Adrenal gland (tissue), 19 donors: ENCODE measurements at places on chromosomes 5 and 9. TPM values are rescaled to one million over a fixed set of nuclear protein-coding genes. Genes with fewer than 3 reads are reported as not detected.

DNA sequence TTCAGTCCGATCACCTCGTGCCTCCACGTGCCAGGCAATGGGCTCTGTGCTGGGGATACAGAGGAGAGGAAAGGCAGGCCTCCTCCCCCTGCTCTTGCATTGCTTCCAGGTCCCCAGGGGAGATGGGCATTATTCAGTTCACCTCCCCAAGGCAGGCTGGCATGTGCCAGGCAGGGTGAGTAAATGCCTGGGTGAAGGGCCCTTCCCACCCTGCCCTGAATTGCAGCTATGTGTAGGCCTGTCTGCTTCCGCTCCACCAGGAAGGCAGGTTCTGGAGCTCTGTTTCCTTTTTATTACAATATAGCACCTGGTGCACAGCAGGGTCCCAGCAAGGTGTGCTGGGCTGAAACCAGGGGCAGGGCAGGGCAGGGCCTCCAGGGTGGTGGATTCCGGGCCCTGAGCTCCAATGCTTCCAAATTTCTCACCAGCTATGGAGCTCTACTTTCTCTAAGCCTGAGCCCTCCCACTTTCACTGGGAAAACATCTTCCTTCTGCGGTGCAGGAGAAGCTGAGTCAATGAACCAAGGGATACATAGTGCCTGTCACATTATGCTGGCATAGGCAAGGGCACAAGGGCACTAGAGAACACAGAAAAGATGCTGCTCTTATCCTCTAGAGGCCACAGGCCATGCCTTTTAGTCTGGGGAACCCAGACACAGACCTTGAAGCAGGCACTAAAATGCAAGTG is 42.0 kb downstream of the SHB start:
- DNase-seq, result no peak

DNA sequence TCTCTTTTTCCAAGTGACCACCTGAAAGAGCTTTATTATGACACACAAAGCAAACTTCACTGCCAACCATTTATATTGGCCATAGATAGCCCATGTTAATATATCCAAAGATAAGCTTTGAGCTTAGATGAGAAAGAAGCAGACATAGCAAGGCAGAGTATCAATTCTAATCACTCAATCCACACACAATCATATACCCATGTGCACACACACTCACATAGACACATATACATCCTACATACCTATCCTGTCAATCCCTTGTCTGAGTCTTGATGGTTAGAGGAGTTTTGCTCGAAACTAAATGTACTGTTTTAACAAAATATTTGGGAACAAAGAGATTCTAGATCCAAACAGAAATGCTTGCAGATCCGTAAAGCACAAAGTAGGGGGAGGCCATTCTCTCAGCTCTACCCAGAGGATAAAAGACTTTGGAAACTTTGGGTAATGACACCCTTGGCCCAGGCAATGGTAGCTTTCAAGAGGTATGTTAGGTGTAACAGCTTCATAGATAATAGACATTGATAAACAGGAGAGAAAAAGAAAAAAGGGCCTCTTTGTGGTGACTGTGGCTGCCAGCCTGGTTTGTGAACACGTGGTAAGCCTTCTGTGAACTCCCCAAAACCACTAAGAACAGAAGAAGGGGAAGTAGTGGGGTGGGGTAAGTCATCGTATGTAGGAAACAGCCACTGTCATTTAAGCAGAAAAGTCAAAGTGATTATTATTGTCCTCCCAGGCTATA is 121.6 kb downstream of the TLR4 start:
- DNase-seq, result no peak

DNA sequence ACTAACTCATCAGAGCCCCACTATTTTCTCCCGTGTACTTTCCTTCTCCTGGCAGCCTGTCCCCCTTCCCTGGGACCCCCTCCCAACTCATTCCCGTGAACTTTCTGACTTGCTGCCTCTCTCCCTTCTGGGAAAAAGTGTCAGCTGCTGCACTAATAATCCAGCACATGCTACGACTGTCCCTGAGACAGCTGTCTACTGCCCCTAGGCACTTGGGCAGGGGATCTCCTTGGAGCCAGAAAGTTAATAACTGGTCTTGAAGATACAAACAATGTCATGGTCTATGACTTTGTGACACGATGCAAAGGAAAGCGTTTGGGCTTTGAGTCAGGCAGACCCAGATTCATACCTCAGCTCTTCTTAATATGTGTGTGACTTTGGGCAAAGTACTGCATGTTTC is 10.1 kb upstream of the RNF183 start:
- DNase-seq, result no peak

DNA sequence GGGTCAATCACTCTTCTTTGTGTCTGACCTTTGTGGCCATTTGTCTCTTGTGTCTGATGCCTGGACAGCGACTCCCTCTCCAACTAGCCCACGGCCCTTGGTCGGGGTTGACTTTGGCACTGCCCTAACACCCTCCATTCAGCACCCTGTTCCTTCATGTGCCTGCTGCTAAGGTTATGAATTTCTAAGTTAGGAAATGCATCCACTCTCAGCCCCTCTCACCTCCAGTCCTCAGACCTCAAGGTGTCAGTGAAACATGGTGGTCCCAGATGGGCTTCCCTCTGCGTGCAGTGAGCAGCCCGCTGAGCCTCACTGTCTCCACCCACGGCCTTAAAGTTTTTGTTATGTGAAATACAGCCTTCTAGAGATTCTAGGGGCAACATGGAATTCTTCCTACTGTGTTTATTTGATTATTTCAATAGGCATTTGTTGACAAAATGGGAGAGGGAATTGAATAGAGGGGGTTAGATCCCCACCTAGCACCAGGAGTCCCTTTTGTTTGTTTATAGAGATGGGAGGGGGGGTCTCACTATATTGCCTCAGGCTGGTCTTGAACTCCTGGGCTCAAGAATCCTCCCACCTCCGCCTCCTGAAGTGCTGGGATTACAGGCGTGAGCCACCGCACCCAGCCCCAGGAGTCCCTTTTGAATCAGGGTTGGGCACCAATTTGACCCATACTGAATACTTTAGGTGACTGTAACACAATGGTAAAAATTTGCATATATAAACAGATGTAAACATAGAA is 1.6 kb upstream of the GLIPR2 start:
- DNase-seq, result no peak

DNA sequence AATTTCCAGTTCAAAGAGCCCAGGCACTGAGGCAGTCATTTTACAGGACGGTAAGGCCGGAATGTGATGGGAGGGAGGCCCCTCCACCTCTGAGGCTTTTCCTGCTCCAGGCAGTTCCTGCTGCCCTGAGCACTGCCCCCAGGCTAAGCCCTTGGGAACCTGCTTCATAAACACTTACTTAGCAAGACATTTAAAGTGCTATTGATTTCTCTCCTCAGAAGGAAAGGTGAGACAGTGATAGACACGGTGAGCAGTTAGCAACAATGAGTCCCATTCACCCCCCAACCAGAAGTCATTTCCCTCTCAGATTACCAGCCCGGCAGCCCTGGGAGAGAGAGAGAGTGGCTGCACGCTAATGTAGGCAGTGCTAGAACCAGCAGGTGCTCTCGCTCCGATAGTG is 462.5 kb downstream of the SPOCK1 start:
- DNase-seq, result no peak

DNA sequence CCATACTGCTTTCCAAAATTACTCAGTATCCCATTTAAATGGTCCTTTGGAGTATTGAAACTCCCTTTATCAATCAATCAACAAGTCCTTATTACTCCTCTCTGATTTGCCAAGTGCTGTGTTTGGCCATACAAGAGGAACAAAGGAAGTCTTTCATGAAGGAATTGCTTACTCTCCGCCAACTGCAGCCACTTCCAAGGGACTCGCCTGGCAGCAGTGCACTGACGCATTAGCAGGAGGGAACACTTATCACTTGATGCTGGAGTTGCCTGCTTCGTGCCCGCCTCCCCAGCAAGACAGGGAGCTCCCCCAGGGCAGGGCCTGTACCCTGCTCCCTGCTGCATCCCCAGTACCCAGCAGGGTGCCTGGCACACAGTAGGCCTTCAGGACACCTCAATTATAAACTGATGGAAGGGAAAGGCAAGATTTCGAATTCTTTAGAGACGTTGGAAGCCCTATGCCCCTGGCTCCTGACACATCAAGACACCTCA is 97.9 kb downstream of the CRB2 start:
- no peak for DNase-seq

DNA sequence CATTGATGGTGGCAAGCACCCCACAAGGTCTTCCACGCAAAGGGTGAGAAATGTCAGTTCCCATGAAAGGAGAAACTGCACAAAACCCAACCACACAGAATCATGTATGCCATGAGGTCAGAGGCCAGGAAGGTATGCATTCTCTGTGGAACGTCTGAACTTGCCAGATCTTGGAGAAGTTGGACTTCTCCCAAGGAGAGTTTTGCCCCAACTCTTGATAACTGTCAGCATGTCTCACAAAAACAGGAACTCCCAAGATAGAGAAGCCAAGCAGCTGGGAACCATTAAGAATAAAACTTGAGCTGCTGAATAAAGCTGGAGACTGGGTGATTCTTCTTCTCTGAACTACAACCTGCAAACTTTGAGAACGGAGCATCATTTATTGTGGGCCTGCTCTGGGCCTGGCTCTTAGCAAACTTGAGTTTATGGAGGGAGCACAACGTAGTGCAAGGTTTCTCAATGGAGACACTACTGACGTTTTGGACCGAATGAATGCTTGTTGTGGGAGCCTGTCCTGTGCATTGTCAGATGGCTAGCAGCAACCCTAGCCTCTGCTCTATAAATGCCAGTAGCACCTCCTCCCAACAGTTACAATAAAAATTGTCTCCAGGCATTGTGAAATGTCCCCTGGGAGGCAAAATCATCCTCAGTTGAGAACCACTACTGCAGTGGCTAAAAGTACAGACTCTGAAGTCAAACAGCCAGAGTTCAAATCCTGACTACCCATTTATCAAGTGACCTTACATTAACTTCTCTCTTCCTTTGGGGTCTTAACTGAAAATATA is 193.5 kb downstream of the ACTL7B start:
- DNase-seq, result no peak

GRCh38 chr5:169548315-169548714 is 35.3 kb upstream of the SPDL1 start:
- no peak for DNase-seq

GRCh38 chr9:83537331-83538171 is 650 bp downstream of the FRMD3 start:
- DNase-seq, result peak; percentile 39

GRCh38 chr5:81556809-81557208 is 162.9 kb upstream of the ACOT12 start:
- no peak for DNase-seq

- DNase-seq, result no peak
These were observed 30.4 kb upstream of the NDFIP1 start for GRCh38 chr5:142078221-142078620.

IARS1 gene
- polyA plus RNA-seq, result 19.2 TPM

TRPM3 gene
- 0.67 TPM for polyA plus RNA-seq
